ENCODE measurements at places on chromosomes 7 and 10.

- no peak for DNase-seq
Measured at GRCh38 chr10:100148353-100149211, 37.2 kb downstream of the ERLIN1 start.

- DNase-seq: no peak
Measured at GRCh38 chr7:74494076-74494548, 40.4 kb downstream of the GTF2IRD1 start.

DNA sequence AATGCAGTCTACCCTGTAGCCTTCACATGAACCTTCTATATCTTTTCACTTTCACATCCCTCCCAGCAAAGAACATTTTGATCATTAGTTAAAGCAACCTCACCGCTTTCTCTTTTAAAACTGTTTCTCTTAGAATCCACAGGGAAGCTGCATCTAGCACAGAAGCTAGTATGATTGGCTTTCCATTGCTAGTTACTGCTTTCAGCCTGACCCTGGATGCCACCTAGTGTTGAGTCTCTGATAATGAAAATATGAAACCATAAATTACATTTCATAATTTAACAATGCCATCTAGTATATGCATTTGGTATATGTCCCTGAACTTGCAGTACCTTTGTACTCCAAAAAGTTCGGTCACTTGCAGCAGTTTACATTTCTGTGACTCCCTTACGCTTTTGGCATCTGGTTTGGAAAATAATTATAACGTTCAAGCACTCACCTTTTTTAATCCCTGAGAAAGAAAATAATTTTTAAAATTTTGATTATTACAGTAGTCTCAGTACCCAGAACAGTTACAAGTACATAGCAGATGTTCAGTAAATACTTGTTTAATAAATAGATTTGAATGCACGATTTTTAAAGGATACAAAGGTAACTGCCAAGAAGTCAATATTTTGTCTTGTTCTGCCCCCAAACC, 22.7 kb downstream of the CISD1 start:
- DNase-seq: no peak

- DNase-seq: no peak
Measured at GRCh38 chr7:824081-824480, 8.2 kb upstream of the SUN1 start.

- DNase-seq: peak; percentile 13
Measured at GRCh38 chr7:37031571-37032257, 307.4 kb upstream of the AOAH start.
